ENCODE measurements at places on chromosomes 1 and 21.

DNA sequence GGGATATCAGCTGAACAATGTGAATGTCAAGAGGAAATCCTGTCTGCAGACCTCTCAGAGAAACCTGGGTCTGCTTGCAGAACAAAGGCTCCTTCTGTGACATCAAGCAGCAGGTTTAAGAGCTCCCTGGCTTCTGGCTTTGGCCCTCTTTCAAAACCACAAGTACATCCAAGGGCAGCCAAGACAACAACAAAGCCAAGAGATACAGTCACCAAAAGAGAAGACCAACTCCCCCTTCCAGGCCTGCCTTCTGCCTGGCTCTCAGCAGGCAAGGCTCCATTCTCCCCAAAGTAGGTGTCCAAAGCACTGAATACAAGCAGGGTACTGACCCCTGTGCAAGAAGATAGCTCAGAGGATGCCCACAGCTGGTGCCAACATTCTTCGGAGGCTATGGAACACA is 11.5 kb downstream of the BCAR3 start:
- no peak for DNase-seq

DNA sequence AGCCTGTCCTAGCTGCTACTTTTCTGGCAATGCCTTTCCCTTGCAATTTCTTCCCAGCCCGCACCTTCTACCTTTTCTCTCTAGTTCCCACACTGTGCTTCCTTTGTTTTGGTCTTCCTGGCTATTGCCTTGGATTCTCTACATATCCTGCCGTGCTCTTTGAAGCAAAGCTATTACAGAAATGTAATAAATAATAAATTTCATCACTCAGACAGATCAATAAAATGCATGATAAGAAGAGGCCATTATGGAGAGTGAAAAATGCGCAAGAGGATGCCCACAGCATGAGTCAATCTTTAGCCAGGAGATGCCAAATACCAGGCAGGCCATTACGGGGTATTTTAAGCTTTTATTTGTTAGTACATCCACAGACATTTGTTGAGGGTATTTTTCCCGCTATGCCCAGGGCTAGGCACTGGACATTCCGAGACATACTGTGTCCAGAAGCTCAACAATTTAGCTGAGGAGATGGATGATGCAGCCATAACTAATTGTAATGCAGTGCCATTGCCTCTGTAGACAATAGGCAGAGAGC is 163.6 kb downstream of the ST6GALNAC3 start:
- DNase-seq, result no peak

- DNase-seq, result no peak
Observed at GRCh38 chr1:235052067-235053008, 76.3 kb downstream of the TOMM20 start.

DNA sequence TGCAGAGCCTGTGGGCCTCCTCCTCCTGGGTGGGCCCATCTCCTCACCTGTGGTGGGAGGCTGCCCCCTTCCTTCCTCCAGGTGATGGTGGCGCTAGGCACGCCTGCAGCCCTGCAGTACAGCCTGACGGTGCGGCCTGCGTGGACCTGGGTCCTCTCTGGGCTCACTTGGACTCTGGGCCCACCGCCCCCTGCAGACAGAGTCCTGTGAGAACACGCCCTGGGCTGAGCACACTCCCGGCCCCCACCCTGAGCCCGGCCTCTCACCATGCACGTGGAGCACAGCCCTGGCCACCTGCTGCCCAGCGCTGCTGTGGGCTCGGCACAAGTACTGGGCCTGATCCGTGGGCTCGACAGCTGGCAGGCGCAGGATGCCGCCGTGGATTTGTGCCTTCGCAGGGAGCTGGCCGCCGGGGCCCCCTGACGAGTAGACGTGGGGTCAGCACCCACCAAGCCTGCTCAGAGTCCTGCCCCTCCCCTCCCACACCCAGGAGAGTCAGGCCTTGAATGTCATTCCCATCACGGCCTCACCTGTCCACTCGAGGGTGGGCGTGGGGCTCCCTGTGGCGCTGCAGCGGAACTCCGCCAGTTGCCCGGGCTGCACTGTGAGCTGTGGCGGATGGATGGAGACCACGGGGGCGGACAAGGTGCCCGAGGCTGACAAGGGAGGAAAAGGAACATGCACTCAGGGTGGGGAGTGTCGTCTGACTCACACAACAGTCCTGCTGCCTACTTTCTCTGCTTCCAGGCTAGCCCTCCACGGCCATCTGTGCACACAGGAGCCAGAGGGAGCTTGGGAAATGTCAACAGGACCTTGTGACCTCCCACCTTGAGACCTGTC is 43.4 kb downstream of the LDLRAD2 start:
- no peak for DNase-seq

DNA sequence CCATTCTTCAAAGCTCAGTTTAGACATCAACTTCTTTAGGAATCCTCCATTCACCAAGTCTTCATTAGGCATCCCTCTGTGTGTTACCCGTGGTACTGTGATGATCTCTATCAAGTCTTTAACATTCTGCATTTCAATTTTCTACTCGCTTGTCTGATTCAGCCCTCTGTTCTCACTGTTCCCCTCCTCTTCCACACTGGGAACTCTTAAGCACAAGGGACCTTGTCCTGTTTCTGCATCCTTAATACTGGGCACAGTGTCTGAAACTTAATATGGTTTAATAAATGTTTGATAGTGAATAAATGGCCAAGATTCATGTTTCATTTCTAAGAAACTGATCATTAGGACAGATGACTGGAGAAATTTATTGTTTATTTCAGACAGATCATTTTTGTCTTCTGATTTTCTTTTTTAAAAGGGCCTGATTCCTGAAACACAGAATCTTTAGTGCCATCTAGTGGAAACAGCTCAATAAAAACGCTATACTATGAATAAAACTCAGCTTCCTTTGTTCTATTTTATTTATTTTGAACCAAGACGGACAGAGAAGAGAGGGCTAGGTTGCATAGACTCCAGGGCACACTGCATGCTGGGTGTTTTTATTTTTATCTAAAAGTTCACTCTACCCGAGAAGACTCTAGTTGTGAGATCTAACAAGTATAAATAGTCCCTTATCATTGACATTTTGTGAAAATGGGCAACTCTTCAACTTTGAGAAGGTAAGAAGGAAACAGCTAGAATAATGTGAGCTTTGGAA is 7.0 kb upstream of the TRIM45 start:
- no peak for DNase-seq

GRCh38 chr1:168529518-168529917 is 14.3 kb downstream of the XCL2 start:
- no peak for DNase-seq

- no peak for DNase-seq
Observed at GRCh38 chr21:41634858-41635257, 126.9 kb upstream of the TMPRSS2 start.

DNA sequence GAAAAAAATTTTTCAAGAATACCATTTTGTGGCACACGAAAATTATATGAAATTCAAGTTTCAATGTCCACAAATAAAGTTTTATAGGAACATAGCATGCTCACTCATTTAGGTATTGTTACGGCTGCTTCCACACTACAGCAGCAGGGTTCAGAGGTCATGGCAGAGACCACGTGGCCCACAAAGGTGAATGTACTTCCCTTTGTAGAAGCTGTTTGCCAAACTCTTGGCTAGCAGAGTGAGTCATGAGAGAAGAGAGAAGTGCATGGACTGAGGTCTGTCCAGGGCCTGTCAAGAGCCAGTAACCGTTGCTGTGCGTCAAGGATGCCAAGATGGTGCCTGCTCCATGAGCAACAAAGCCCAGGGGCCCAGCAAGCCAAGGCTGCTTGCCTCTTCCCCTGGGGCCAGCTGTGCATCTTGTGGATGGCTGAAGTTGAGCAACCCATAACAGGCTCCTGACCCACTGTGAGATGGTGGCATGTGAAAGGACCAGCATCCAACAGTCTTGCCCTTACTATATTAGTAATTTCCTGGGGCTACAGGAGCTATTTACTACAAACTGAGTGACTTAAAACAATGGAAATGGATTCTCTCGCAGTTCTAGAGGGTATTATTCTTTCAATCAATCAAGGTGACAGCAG is 64.8 kb upstream of the ATP5PO start:
- DNase-seq, result no peak

GRCh38 chr1:24181619-24182018 is 5.5 kb downstream of the IFNLR1 start:
- no peak for DNase-seq

DNA sequence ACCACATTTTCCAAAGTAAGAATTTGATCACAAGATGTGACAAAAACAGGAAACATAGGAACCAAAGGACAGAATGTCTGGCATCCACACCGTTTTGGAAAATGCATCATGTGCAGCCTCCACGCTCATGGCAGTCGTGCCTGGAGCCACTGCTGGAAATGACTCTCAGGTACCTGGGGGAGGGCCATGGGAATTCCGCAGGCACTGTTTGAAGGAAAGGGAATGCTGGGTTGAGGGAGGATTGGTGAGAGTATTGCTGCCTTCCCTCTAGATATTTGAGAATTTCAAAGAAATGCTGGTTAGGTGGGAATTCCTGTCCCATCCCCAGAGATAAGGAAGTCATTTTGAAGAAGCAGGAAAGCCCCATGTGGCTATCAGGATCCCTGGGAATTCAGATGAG is 10.8 kb downstream of the SLAMF1 start:
- DNase-seq, result no peak

DNA sequence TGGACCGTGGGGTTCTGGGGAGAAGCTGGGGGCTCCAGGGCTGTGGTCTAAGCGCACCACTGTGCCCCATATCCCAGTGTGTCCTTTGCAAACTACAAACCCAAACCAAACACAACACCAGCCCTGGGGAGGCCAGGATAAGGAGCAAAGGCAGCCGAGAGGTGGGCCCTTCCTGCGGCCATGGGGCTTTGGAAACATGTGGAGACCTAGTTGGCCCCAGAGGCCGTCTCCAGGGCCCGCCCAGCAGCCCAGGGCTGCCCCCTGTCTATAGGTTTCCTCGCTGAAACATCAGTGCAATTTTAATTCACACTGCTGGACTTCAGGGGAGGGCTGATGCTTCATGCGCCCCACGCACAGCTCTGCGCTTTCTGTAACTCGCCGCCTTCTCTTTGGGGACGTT is 61.3 kb downstream of the PRDM16 start:
- no peak for DNase-seq

DNA sequence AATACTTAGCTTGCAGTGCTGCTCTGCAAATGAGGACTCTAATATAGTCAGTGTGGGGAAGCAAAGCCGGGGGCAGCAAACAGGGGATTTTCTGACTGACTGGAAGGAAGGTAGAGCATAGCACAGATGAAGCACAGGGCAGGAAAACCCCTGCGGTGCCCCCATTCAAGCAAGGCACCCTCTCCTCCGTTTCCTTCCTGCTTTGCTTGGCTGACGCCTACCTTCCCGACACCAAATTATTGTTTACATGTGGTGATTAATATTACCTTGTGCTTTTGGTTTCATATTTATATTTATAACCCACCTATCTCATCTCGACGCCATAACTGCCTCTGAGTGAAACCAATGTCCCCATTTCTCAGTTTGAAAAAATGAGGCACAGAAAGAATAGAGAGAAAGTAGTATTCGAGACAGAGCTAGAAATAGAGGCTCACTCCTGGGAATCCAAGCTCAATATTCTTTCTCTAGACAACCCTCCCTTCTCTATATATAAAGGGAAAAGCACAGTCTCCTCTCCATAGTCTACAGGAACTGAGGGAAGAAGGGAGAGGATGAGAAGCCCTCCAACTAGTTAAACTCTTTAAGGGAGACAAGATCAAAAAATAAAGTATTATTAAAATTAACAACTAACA is 41.3 kb downstream of the PIK3C2B start:
- DNase-seq, result peak; percentile 60

- no peak for DNase-seq
Observed at GRCh38 chr1:78298349-78298748, 192.4 kb upstream of the PTGFR start.

DNA sequence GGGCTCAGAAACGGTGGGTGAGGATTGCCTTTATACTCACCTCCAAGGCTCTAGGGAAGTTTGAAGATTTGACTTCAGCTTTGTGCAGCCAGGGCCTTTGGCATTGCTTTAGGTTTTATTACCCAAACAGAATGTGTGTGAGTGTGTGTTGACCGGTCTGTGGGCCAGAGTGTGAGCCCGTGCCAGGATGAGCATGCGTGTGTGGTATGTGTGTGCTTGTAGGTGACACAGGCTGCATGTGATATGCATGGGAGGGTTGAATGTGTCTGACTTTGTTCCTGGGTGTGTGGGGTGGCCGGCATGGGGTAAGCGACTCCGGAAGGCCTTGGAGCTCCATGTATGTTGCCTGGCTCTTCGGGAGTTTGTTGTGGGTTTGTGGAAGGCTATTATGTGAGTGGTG is 160.5 kb downstream of the FOXD2 start:
- DNase-seq, result no peak

DNA sequence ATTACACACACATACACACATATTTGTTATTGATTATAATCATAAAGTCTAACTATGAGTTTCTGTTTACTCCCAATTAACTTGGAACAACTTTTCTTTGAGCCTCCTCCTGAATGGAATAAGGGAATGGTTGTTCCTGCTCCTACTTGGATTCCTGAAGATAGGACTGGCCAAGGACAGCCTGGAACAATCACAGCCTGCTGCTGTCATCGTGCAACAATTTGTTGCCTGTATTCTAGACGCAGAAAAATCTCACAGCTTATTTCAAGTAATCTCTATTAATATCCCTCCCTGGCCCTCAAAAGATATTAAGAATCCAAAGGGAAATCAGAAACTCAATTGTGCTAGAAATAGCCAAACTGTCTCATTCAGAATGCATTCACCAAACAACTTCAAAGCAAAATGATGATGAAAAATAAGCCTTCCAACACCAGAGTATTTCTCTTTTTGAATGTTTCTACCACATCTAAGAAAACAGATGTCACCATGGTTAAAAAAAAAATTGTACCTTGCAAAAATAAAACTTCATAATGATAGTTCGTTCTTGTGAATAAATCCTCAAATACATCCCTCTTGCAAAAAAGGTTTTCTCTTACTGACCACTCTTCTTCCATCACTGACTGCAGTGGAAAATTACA is 30.9 kb downstream of the RCAN1 start:
- DNase-seq, result no peak

DNA sequence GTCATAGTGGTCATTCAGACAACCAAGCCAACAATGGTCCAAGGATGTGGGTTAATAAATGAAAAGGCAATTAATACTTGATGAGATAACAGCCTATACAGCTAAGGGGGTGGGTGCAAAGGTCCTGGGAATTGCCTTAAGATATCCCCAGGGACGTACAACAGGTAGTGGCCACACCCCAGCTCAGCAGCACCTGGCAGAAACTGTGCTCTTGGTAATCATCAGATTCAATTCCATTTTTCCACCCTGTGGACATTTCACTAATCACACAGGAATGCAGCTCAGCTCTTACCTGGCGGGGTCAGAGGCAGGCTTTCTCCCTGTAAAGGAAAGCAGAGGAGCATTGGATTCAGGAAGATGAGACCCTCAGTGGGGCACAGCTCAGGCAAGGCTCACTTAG is 32.9 kb downstream of the FCRL5 start:
- DNase-seq, result no peak

DNA sequence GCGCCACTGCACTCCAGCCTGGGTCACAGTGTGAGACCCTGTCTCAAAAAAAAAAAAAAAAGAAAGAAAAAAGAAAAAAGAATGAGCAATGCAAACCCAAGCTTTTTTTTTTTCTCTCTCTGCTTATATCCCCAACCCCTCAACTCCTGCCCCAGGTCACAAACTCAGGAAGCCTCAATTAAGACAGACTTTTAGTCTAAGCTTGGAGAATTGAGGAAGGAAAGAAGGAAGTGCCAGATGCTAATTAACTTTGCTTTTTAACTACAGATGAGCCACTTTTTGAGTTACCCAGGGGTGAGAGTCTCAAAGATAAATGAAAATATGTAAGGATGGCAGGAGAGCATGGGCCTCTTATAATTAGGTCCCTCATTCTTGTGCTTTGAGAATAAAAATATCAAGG is 33.3 kb downstream of the PIK3CD start:
- no peak for DNase-seq
